CD14-positive monocyte (primary cell): ENCODE measurements at places on chromosomes 5 and 9.

DNA sequence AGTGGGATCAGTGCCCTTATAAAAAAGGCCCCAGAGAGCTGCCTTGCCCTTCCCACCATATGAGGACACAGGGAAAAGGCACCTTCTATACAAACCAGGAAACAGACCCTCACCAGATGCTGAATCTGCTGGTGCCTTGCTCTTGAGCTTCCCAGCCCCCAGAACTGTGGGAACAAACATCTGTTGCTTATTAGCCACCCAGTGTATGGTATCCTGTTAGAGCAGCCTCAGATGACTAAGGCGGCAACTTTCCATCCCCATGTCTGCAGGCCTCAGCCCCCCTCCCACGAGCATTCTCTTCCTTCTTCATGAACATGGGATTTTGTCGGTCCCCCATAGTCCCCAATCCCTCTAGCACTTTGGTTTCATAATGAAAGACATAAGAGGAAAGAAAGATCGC, 202.5 kb upstream of the GAS1 start:
- no peak for DNase-seq

GRCh38 chr9:117487555-117488175, 72.8 kb upstream of the ASTN2 start:
- DNase-seq = peak; percentile 1

GRCh38 chr5:131262953-131263541, 806 bp upstream of the CDC42SE2 start:
- DNase-seq = peak; percentile 18

DNA sequence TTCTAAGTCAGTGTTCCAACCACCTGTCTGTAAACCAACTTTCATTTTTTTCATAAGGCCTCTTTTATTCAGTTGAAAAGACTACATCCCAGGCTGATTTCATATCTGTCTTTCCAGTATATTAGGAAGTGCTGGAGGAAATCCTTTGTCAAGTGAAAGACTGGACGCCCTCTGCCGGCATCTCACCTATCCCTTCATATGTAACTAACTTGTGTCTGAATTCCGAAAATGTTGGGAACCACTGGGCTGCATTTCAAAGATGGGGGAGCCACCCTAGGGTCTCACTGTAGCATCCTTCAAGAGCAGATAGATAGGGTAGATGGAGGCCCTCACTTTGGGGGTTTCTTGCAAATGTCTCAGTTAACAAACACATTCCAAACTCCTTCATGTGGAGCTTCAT, 569.8 kb downstream of the CTNND2 start:
- DNase-seq = no peak

DNA sequence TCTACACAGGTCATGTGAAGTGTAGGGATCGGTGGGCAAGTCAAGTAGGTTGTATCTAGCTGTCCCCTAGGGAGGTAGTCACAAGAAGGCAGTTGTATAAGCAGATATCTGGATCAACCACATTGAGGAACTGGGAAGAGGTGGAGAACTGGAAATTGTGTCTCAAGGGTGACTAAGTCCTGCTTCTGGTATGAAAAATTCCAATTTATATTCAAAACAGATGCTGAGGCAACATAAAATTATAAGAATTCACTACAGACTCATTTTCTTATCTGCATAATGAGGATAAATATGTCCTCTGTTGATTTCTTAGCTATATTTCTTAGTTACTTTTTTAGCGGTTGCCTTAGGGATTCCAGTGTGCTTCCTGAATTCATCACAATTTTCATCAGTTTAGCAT, 46.8 kb downstream of the GALNT12 start:
- DNase-seq = no peak

- no peak for DNase-seq
Observed at GRCh38 chr5:128491291-128491690, 46.8 kb downstream of the FBN2 start.

- DNase-seq = peak; percentile 60
Observed at GRCh38 chr5:154811653-154812465, 38.5 kb downstream of the FAXDC2 start.

GRCh38 chr5:11790201-11790600, 114.0 kb downstream of the CTNND2 start:
- DNase-seq = no peak

DNA sequence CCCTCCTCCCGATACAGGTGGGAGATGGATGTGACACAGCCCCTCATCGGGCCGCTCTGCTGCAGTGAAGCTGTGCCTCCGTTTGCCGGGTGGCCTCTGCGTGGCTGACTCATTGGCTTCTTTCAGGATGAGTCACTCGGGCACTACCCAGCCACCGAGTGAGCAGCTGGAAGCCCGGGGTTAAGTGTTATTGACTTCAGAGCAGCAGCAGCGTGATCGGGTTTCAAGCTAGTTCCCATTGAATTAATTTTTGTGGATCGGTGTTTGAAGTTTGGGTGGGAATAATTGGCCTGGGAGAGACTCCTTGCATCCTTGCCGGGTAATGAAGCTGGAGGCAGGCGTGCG, 266.4 kb upstream of the IRX4 start:
- no peak for DNase-seq

DNA sequence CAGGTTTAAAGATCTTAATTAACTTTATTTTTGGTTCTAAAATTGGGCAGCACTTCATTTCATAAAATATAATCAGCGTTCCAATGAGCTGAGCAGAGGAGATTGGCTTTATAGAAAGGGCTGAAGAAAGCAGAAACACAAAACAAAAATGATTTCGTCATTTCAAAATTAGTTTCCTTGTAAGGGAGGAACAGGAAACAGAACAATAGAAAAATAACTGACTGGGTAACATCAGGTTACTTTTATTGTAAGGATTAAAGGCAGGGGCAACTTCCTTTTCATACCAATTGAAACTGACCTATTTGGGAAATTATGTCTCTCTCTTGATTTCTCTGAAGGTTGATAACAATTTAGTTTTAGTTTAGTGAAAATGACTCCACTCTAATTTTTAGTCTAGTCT, 157.1 kb downstream of the ATP10B start:
- DNase-seq = peak; percentile 51

DNA sequence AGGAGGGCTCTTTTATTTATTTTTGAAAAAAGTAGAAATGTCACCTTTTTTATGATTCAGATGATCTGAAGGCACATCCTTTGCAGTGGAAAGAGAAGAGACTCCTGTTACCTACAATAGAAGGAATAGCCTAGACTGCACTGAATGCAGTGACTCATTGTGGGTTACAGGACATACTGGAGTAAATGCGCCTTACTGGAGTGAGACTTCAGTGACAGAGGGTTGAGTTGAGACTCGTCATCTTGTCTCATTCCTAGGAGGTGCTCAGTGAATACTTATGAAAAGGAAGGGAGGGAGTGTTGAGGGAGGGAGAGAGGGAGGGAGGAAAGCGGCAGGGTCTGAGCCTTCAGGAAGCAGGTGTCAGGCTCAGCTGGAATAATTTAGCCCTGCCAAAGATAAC, 25.2 kb downstream of the ANKRA2 start:
- DNase-seq = no peak

DNA sequence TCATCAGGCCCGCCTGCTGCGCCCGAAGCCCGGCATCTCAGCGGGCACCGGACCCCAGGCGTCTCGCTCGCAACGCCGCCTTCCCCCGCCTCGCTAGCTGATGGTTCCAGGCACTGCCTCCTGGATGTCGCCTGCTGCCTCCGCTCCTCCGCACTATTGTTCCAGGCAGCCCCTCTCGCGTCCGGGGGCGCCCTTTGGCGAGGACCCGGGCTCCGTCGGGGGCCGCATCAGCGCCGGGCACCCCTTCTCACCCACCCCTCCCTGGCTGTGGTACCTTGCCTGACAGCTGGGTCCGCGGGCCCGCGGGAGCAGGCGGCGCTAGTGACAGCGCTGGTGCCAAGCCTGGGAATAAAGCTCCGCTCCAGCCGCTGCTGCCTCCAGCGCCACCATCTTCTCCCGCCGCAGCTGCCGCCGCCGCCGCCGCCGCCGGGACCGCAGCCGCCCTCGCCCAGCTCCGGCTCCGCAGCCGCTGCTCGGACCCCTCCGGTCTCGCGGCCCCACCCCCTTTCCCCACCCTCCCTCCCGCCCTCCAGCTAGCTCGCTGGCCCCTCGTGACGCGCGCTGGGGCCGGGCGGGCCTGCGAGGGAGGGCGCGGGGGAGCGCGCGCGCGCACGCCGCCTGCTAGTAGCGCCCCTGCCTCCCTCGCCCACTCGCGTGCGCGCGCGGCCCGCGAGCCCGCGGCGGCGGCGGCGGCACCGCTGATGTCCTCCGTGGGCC, at the start of gene APBA1:
Gene APBA1 (minus strand): TSS at position 493 of the 717 bp plus-strand sequence.
- peak; percentile 10 for DNase-seq

- peak; percentile 55 for DNase-seq
Observed at GRCh38 chr9:6566409-6567139, 79.0 kb downstream of the GLDC start.

DNA sequence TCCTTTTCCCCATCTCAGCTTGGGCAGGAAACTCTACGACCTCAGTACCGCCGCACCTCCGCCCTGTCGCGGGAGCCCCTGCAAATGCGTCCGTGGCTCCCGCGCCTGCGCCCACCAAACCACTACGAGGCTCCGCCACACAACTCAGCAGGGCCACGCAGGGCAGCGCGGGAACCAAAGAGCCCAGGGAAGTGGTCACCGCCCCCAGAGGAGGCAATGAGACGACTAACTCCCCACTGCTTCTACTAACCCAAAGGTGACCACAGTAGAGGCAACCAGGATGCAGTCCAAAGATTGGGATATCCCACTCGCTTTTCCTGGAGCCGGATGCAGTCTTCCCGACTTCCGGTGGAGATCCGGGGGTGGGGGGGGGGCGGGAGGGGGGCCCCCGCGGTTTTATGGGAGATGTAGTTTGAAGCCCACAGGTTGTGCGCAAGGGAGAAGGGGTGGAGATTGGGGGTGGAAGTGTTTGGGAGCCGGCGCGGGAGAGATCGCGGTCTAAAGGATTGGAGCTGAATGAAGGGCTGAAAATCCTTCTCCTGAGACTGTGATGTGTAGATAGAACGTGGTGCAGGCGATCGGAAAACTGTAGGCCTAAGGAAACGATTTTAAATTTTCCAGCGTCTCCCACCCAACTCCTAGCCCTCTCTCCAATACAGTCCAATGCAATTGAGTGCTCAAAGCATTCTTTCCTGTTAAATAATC, at the start of gene NUDT12:
Gene NUDT12 (minus strand): TSS at position 337 of the 705 bp plus-strand sequence. CDS start 2,541 bp downstream, outside the sequence.
- DNase-seq = peak; percentile 4

DNA sequence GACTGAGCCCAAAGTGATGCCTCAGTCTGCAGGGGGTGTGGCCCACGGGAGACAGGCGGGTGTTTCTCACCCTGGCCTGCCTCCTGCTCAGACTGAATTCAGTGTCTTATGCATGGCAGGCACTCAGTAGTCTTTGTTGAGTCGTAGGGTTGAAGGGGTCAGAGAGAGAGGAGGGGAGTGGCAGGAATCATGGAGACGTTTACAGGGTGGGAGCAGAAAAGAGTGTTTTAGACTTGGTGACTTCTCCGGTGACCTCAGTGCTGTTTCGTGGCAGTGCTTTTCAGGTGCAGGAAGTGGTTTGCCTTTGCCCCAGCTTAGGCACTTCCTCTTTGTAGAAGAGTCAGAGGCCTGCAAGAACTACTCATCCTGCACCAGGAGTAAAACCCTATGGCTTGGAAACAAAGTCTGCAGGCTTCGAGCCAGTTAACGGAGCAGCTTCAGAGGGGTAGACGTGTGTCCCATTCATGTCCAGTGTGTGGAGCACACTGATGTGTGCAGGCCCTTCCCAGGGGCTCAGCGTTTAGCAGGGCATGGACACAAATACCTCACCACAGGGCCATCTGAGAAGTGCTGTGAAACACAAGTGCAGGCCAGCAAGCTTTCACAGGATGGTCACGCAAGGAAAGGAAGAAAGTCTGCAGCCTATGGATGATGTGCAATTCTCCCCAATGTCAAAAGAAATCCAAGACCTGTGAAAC, 24.5 kb upstream of the SEMA4D start:
- DNase-seq = peak; percentile 92
